Iris pigment epithelial cell (primary cell): ENCODE measurements at places on chromosomes 2 and 18.

DNA sequence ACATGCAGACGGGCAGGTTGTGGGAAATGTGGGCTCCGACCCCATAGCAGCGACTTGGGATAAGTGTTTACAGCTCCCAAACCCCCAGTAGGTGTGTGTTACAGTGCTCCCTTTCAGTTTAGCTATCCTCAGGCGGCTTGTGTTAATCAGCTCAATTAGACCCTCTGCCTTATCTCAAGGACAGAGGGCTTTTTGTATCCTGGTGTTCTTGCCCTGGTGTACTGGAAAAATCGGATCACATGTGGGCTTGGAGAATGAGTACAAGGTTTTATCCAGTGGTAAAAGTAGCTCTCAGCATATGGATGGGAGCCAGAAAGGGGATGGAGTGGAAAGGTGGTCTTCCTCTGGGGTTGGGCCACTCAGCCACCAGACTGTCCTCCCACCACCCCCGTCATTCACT is 264.7 kb upstream of the SYT4 start:
- no peak for DNase-seq

- no peak for DNase-seq
Measured at GRCh38 chr18:48909721-48910120, 41.0 kb downstream of the SMAD7 start.

- no peak for DNase-seq
Measured at GRCh38 chr2:196295005-196295404, 123.6 kb upstream of the STK17B start.

DNA sequence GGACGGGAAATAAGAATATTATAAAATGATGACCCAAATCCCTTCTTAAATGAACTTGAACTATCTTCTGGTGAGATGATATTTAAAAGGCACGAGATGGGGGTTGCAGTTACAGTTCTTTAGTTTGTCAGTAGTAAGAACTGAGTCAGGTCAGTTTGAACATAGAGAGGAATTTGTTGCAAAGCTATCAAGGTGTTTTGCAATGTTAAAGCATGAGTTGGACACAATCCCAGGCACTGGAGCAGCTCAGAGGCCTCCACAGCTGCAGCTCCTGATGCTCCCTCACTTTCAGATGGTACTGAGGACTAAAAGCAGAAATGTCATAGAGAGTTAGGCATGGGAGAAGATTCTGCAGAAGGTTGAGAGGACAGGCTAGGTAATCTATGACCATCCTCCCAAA is 236.0 kb downstream of the BCL2 start:
- DNase-seq: peak; percentile 57

GRCh38 chr2:50392185-50392584 is 639.7 kb downstream of the NRXN1 start:
- no peak for DNase-seq

- no peak for DNase-seq
Measured at GRCh38 chr18:12027046-12027445, 45.7 kb downstream of the IMPA2 start.

- DNase-seq: no peak
Measured at GRCh38 chr2:35099342-35099741, 1256.2 kb upstream of the CRIM1 start.

GRCh38 chr18:2958819-2959298 is 54.1 kb downstream of the LPIN2 start:
- peak; percentile 93 for DNase-seq

GRCh38 chr18:49166327-49166726 is 215.6 kb upstream of the SMAD7 start:
- DNase-seq: no peak

DNA sequence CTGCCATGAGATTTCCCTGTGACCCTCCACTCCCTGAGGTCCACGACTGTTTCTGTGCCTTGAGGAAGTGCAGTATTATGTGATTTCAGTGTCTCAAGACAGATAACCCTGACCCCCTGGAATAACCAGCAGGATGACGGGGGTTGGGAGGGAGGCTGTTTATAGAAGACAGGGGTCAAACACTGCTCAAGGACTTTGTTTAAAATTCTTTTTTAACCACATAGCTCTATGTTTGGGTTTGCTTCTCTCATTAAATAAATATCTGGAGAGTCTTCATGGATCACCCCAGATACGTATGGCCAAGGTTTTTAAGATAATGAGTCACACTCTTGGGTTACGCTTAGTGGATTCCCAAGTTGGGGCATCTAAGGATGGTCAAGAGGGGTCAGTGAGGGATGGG is 523.8 kb upstream of the TNP1 start:
- peak; percentile 62 for DNase-seq

GRCh38 chr2:223019987-223020717 is 31.8 kb upstream of the KCNE4 start:
- DNase-seq: no peak

- no peak for DNase-seq
Measured at GRCh38 chr2:158776231-158776630, 18.9 kb upstream of the DAPL1 start.

DNA sequence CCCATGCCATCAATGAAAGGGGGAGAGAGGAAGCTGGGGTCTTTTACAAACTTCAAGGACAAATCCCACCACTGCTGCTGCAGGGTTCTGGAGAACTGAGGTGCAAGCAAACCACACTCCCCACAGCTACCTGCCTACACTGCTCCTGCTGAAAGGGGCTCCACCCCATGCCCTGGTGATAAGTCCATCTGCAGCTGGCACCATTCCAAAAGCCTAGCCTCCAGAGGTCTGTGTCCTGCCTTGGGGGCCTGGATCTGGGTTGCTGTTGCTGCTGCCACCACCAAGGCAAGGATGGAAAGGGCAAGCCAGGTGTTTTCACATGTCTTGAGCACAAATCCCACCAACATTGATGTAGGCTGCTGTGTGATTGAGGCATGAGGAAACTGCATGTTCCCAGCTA is 97.4 kb upstream of the UBE2E3 start:
- DNase-seq: no peak

- no peak for DNase-seq
Measured at GRCh38 chr2:41771710-41772109, 276.1 kb upstream of the PKDCC start.

DNA sequence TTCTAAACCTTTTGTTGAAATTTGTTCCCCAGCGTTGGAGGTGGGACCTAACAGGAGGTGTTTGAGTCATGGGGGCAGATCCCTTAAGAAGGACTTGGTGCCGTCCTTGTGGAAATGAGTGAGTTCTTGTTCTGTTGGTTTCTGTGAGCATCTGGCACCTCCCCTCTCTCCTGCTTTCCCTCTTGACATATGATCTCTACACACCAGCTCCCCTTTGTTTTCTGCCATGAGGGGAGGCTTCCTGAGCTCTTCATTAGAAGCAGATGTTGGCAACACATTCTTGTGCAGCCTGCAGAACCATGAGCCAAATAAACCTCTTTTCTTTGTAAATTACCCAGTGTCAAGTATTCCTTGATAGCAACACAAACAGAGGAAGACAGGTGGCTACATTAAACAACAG is 23.8 kb downstream of the NABP1 start:
- no peak for DNase-seq

- DNase-seq: peak; percentile 41
Measured at GRCh38 chr2:148674063-148675020, 29.8 kb downstream of the EPC2 start.

GRCh38 chr2:199556527-199557285 is 99.0 kb upstream of the SATB2 start:
- no peak for DNase-seq

GRCh38 chr2:88321449-88322248 is 130.8 kb downstream of the FOXI3 start:
- no peak for DNase-seq

DNA sequence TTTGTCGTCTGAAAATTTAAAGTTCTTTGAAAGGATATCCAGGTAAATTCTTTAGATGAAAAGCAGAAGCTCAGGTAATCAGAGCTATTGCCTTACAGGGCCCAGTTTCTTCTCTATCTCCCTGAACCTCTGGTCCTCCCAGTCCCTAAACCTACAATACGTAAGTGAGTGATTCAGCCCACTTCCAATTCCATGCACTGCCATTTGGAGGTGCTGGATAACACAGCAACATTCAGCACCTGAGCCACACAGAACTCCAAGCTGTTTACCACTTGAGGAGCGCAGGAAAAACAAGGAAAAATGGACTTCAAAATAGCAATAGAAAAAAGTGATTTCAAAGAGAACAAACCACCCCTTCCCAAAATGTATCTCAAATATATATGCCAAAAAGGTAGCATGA is 105.0 kb upstream of the DNAJC10 start:
- DNase-seq: no peak

DNA sequence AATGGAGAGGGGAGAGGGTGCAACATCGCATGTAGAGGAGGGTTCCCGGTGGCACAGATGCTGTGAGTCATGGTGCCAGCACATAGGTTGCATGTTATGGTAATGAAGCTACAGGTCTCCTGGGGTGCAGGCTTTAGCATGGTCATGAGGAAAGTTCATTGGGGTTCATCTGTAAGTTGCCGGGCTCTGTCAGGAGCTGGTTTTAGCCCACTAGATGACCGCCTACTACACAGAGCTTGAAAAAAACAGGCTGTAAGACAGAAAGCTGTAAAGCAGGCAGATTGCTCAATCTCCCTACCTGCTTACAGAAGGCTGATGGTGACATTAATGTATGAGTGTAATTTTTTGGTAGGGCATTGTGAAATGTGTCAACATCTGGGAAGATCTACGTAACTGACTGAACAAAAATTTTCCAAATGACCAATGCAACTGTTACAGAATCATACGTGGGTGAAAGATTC is 23.9 kb downstream of the DYSF start:
- no peak for DNase-seq

DNA sequence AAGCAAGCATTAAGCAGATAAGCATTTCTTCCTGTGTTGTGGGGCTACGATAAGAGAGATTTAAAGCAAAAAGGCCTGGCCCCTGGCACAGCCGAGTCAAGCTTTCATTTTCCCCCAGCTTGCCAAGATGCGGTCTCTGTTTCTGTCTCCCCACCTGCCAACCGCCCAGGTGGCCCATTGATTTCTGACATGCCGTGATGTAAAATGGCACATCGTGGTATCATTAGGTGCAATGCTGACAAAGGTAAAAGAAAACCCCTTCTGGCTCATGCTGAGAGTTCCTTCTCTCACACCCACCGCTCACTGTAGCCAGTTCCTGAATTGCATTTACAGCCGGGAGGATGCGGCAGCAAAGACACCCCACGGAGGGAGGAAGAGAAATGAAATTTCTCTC is 62.8 kb downstream of the BOD1L2 start:
- no peak for DNase-seq

- no peak for DNase-seq
Measured at GRCh38 chr2:175461839-175462238, 280.3 kb upstream of the ATP5MC3 start.

GRCh38 chr2:199470672-199471442 is 13.1 kb upstream of the SATB2 start:
- no peak for DNase-seq

GRCh38 chr18:13745696-13746095 is 19.2 kb downstream of the RNMT start:
- DNase-seq: no peak

- DNase-seq: peak; percentile 94
Measured at GRCh38 chr2:39736640-39737039, 42.4 kb downstream of the THUMPD2 start.

- no peak for DNase-seq
Measured at GRCh38 chr2:239509373-239510143, 108.7 kb upstream of the HDAC4 start.

DNA sequence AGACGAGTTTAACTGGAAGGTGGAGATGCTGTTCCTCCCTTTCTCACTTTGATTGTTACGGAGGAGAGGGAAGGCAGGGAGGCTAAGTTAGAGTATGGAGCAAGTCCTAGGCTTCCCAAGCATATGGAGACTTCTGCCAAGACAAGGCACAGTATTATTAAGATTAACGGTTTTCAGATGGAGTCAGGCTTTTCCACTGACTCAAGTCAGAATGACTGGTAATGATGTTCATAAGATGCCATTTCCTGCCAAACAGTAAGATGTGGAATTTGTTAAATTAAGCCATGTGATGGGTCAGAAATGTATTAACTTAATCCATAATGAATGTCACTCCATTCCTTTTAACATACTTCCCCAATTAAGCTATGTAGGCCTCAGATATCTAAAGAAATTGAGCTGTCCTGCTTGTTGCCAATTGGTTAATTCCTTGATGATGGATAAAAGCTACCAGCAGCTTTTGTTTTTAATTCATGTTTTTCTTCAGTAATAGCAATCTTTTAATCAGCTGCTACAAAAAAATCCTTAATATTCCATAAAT is 383.7 kb downstream of the ZNF521 start:
- DNase-seq: no peak

GRCh38 chr18:56576826-56577573 is 61.4 kb downstream of the TXNL1 start:
- DNase-seq: peak; percentile 23

DNA sequence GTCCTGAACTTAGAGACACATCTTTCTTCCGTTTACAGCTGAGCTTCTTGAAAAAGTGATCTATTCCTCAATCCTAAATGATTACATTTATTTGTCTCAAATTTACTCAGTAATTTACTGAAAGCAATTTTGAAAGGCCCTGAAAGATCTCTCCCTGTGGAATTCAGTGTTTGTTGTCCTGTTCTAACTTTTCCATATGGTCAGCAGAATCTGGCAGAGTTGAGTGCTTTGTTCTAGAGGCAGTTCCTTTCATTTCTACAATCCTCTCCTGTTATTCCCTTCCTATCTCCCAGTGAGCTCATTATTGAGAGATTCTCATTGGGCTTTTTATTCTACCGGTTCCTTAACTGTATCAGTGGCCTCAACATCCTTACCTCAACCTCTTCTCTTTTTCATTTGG is 36.5 kb upstream of the REG3G start:
- DNase-seq: no peak

DNA sequence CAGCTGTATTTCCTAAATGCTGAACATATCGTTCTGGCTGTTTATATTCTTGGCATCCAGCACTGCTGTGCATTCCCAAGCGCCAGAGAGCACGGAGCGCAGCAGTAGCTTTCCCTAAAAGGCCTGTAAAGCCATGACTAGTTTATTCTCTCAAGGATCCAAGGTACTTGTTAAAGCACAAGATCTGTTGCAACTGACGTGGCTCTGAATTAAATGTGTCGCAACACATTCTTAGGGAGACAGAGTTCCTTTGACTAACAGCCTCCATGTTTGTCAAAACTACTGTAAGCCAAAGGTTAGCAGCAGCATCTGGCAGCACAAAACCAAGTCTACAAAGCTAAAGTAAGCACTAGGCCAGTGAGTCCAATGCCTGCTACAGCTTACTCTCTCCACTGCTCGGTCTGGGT is 188.6 kb upstream of the FN1 start:
- peak; percentile 99 for DNase-seq

- DNase-seq: peak; percentile 73
Measured at GRCh38 chr18:7856733-7857132, 289.6 kb downstream of the PTPRM start.

DNA sequence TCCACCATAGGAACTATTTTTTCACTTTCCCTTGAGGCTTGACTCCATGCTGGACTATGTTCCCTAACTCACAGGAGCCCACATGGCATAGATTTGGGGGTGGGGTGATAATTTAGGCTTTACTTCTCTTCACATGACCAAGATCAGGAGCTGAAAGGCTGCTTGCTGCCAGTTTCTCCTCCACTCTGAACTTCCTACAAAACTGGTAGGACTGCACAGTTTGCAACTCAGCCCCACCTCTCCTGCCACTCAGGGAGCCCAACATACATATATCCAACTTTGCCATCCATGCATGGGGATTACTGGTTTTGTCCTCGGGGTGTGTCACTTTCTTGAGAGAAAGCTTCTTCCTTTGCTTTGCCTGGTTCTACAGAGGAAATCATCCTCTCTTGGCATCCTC is 14.2 kb downstream of the INO80D start:
- DNase-seq: no peak
